Activated CD8-positive, alpha-beta memory T cell treated with anti-CD3 and anti-CD28 coated beads, Interleukin-2, amount 10 ng/mL, durations not matched to agents 7 days and 5 days (primary cell): ENCODE measurements at places on chromosomes 4 and X. TPM values are rescaled to one million over a fixed set of nuclear protein-coding genes. Genes with fewer than 3 reads are reported as not detected.

ETDA gene
- total RNA-seq, result not detected

GAGE12E gene
- not detected for total RNA-seq

DOK7 gene
- total RNA-seq, result not detected

- no peak overlapping the region for H3K4me3 ChIP-seq
- H3K36me3 ChIP-seq, result no peaks in the 10 kb centered on the region
- H3K27ac ChIP-seq, result no peak overlapping the region
- no peaks in the 10 kb centered on the region for H3K27me3 ChIP-seq
- no peaks in the 10 kb centered on the region for H3K4me1 ChIP-seq
- no peak for DNase-seq
These were observed 80.2 kb upstream of the MAMLD1 start for GRCh38 chrX:150282953-150283352.

NKX6-1 gene
- total RNA-seq, result not detected

- H3K4me1 ChIP-seq, result peaks cover 62% of the 10 kb centered on the region
- H3K36me3 ChIP-seq, result no peaks in the 10 kb centered on the region
- no peak overlapping the region for H3K27ac ChIP-seq
- peaks cover 90% of the 10 kb centered on the region for H3K27me3 ChIP-seq
- peak overlapping the region; percentile 36 for H3K4me3 ChIP-seq
- no peak for DNase-seq
These were observed 4.7 kb upstream of the NEUROG2 start for GRCh38 chr4:112520598-112521122.

DNA sequence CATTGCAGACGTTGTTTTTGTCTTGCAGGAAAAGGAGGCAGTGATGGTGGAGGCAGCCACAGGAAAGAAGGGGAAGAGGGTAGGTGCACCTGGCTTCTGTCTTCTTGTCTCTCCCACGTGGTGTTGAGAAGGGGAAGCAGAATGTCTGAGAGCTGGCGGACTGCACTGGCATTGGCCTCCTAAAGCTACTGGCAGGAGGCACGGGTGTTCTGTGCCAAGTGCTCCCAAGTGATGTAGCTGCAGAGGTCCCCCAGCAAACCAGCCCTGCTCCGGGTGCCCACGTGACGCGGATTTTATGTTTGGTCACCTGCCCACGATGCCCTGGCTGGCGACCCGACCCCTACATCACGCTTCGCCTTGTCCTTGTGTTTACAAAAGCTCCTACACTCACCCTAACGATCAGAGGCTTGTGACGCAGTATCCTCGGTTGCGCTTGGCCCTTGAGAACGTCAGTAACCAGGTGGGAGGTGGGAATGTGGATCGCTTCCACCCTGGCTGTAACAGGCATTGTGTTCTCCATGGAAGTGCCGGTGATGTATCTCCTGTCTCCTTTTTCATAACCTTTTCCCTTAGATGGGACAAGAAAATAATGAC lies 28.5 kb upstream of the XG start:
- H3K27ac ChIP-seq, result no peak overlapping the region
- H3K27me3 ChIP-seq, result no peaks in the 10 kb centered on the region
- peaks cover 3% of the 10 kb centered on the region for H3K4me1 ChIP-seq
- DNase-seq, result no peak
- H3K36me3 ChIP-seq, result peaks cover 74% of the 10 kb centered on the region

NAT8L gene
- 0.40 TPM for total RNA-seq

DNA sequence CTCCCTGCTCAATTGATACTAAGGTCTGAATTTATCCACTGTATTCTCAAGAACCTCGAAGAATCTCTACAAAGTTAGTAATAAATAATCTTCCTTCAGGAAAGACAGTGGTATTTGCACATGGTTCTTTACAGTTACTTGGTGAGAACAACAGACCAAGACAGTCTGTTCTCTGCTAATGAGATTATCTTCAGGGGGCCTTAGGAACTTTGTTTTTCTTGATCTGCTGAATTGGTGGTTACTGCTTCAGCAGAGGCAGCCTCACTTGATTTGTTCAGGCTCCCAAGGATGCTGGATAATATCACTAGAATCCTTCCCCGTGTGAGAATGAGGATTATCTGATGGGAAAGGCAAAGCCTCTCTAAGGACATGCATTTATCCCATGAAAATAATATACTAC lies 64.8 kb downstream of the CBR4 start:
- no peak overlapping the region for H3K27ac ChIP-seq
- no peak for DNase-seq
- H3K4me3 ChIP-seq, result no peak overlapping the region
